Ovary (tissue), 10 donors: ENCODE measurements at places on chromosomes 7 and 10.

DNA sequence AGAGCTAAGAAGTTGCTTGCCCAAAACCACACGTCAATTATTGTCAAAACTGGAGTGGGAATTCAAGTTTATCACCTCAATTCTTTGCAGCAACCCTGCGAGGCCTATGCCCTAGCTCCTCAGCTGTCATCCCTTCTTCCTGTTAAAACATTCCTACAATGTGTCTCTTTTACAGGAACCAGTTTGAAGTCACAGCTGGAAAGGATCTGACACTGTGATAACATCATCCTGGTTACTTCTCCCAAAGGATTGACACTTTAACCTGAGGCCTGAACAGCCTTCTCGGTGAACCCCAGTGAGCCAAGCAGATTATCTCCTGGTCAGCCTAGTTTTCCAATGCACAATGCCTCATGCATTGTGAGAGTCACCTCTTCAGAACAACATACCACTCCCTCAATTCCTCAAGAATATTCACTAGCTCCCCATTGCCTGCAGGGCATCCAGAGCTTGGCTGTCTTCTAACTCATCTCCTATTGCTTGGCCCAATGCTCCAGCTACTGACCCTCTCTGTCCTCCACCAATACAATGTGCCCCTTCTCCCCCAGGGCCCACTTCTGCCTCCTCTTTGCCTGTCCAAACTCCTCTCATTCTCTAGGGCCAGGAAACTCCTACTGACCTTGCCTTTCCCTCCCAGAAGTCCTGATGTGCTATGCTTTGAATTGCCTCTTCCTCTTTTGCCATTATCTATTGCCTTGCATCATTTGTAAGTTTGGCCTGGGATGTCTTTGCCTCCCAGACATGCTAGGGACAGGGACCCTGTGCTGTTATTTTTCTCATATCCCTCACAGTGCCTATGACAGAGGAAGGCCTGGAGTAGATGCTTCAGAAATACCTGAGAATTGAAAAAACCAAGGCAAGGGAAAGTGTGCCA, 10.4 kb upstream of the DLG5 start:
- no peak for DNase-seq

GRCh38 chr10:72515455-72515854, 110.4 kb downstream of the MICU1 start:
- no peak for DNase-seq

DNA sequence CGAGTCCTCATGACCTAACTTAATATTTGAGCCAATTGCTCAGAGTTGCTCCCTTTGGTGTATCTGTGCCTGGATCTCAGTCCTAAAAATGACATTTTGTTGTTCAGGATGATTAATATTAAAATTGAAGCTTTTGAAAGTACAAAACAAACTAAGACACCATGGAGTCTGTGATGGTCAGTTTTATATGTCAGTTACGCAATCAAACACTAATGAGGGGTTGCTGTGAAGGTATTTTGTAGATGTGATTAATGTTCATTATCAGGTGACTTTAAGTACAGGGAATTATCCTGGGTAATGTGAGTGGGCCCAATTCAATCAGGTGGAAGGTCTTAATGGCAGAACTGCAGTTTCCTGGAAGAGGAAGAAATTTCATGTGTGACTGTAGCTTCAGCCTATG, 546.7 kb downstream of the REEP3 start:
- DNase-seq, result no peak

DNA sequence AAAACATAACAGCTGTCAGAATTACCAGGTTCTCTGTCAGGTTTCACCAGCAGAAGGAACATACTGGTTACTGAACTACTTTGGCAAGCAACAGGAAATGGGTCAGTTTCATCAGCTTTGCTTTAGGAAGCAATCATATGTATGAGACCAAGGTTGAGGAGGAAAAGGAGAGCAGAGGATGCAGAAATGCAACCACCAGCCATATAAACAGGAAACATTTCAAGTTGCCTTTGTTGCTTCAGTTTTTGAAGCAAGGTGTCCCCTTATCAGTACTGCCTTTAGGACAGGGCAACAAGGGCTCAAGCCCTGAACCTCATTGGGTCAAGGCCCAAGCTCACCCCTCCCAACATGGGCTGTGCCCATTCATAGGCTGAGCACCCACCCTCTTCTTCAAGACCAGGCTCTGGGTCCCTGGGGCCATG, 10.2 kb downstream of the HIPK2 start:
- no peak for DNase-seq

DNA sequence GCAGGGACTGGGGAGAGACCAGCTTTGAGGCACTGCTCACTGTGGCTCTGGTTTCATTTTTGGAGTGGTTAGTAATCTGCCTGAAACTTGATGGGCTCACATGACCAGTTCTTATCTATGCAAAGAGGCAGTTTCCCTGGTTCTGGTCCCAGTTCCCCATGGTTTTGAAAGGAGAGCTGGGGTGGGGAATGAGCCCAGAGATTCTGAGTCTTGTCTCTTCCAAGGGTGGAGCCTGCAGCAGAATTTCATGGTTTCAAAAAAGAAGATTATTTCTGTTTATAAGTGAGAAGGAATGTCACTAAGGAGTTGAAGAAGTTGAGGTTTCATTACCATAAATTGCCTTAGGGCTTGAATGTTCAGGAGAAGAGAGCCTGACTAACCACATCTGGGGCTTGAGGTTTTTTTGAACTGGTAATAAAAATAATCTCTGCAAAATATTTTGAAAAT, 190.2 kb upstream of the HABP2 start:
- DNase-seq, result peak; percentile 57

DNA sequence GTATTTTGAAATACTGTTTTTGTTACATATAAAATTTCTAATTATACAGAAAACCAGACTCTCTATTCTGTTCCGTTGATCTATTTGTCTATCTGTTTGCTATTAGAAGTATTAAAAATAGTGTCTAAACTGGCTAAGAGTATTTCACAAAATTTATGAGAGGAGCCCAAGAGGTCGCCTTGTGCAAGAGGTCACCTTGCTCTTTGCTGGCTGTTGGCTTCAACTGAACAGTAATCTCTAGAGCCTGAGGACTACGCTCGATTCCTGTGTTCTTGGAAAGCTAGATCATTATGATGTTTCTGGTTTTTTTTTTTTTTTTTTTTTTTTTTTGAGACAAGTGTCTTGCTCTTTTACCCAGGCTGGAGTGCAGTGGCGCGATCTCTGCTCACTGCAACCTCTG, 428.6 kb downstream of the LRMDA start:
- DNase-seq, result no peak

DNA sequence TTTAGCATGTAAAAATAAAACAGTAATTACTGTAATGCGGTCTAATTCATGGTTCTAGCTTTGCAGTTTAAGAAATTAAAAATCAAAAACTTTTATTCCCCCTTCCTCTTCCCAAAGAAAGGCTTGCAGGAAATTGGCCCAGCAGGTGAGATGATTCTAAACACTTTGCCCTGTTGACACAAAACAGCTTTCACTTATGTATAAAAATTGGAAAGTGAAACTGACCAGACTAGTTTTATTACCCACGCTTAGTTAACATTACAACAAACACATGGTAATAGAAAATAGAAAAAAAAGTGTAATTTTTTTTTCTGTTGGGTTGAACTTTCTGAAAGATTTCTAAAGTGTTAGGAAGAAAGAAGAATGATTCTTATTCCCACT, 1.2 kb upstream of the CCDC6 start:
- DNase-seq, result no peak

GRCh38 chr7:29793507-29793906, 12.8 kb upstream of the WIPF3 start:
- no peak for DNase-seq
